ENCODE measurements at places on chromosomes 3 and 15. TPM values are rescaled to one million over a fixed set of nuclear protein-coding genes. Genes with fewer than 3 reads are reported as not detected.

The CHRNA5 gene
- total RNA-seq: 1.5 TPM

- H3K27ac ChIP-seq: no peak overlapping the region
- no peaks in the 10 kb centered on the region for H3K4me1 ChIP-seq
- H3K27me3 ChIP-seq: no peaks in the 10 kb centered on the region
- no peak for DNase-seq
- no peak overlapping the region for H3K4me3 ChIP-seq
Measured at GRCh38 chr3:35932995-35933394, 293.7 kb downstream of the ARPP21 start.

- no peak for DNase-seq
- no peaks in the 10 kb centered on the region for H3K36me3 ChIP-seq
- no peaks in the 10 kb centered on the region for H3K27me3 ChIP-seq
- no peak overlapping the region for H3K27ac ChIP-seq
- H3K4me1 ChIP-seq: peaks cover 4% of the 10 kb centered on the region
- H3K4me3 ChIP-seq: no peak overlapping the region
Measured at GRCh38 chr3:58034738-58035523, 26.7 kb downstream of the FLNB start.

- no peak overlapping the region for H3K4me3 ChIP-seq
- no peaks in the 10 kb centered on the region for H3K27me3 ChIP-seq
- no peak for DNase-seq
- no peaks in the 10 kb centered on the region for H3K36me3 ChIP-seq
Measured at GRCh38 chr3:154129625-154130024, 8.4 kb downstream of the ARHGEF26 start.

All from upper lobe of left lung (tissue), 6 donors.